SHP77 treated with DMSO at 0.1 percent for 48 hours (cell line): ENCODE measurements at places on chromosomes 12 and 14.

DNA sequence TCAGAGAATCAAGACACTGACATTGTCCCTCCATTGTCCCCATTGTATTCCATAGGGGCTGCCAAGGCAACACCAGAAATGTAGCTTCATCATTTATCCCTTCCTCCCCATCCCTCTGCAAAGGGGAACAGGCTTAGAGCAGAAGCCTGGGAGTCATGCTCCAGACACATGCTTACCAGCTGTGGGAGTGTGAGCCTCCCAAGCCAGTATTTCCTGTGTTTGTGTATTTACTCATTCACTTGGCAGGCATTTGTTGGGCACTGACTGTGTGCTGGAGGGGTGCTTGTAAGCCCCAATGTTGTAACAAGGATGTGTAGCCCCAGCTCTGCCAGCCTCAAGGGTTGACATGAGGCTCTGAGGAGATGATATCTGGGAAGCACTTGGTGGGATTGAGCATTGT, 46.0 kb upstream of the TCL1A start:
- DNase-seq = no peak

DNA sequence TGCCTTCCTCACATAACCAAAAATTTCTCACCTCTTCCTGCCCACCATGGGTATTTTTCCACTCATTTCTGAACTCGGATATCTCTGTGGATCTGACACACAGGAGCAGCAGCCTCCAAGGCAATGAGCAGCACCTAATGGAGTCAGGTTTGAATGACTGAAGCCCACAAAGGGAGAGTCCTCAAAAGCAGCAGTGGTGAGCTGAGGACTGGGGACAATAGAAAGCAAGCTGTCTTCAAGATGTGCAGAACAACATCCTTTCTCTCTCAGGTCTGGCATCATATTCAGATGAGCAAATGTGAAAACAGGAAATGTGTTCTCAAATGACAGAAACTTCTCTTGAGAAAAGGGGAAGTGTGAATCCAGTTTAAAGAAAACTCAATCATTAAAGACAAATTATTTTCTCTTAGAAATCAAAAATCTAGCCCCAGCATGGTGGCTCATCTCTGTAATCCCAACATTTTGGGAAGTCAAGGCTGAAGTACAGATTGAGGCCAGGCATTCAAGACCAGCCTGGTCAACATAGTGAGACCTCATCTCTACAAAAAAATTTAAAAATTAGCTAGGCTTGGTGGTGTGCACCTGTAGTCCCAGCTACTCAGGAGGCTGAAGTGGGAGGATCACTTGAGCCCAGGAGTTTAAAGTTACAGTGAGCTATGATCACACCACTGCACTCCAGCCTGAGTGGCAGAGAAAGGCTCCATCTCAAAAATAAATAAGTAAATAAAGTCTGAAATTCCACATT, 54.2 kb downstream of the C12orf42 start:
- DNase-seq = no peak

DNA sequence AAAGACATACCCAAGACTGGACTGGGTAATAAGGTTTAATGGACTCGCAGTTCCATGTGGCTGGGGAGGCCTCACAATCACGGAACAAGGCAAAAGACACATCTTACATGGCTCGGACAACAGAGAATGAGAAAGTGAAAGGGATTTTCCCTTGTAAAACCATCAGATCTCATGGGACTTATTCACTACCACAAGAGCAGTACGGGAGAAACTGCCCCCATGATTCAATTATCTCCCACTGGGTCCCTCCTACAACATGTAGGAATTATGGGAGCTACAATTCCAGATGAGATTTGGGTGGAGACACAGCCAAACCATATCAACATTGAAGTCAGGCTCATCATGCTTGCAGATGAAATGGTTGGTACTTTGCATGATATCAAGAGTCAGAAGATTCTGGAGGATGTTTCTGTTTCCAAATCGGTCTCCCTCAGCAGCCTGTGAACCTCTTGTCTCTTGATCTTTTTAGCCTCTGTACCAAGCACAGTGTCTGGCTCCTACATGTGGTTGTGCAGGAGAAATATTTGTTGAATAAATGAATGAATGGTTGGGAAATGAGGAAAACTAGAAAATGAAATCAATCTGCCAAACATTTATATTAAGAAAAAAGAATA, 98.6 kb downstream of the VRK1 start:
- DNase-seq = no peak

DNA sequence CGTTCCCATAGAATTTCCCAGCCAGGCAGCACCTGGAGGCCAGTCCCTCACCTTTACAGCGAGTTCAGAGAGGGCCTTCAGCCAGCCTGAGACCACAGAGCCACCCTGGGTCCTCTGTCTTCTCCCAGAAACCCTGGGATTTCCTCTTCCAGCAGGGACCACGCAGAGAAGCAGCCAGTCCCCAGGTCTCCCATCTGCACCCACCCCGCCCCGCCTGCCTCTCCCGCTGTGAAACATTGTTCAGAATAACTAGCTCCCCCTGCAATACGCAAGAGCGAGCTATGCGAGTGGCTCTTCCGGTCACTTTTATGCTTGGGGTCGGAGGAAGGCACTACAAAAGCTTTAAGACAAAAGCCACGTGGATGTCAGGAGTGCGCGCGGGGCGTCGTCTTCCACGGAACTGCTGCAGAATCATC, 77.8 kb downstream of the SERPINA3 start:
- no peak for DNase-seq

DNA sequence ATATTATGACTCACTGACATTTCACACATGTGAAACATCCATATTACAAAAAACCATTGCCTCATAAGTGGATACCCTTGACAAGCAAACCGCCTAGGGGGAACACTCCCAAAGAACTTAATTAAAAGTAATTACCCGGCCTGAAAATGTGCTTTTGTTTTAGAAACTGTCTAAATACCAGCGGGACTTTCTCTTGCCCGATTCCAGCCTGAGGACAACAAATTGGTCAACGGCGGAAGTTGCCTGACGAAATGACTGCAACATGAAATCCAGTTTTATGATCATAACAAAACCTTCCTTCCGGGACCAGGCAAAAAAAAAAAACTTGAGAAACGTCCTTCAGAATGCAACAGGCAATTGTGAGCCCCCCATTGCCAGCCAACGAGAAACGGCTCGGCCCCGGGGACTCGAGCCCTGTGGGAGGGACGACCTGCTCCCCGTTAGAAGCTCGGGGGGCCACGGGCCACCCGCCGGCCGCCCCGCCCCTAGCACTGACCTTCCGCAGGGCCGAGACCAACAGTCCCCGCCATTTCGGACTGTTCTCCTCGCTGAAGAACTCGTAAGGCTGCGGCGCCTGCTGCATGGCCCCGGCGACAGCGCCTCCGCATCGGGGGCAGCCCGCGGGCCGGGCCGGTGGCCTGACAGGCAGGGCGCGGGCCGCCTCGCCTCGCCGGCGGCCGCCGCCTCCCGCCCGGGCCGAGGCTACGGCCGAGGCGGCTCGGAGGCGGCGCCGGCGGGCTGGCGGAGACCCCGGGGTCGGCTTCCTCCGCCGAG, 490 bp downstream of the SOS2 start:
- peak; percentile 29 for DNase-seq

- DNase-seq = no peak
Measured at GRCh38 chr14:48323665-48324064, 648.3 kb upstream of the MDGA2 start.

DNA sequence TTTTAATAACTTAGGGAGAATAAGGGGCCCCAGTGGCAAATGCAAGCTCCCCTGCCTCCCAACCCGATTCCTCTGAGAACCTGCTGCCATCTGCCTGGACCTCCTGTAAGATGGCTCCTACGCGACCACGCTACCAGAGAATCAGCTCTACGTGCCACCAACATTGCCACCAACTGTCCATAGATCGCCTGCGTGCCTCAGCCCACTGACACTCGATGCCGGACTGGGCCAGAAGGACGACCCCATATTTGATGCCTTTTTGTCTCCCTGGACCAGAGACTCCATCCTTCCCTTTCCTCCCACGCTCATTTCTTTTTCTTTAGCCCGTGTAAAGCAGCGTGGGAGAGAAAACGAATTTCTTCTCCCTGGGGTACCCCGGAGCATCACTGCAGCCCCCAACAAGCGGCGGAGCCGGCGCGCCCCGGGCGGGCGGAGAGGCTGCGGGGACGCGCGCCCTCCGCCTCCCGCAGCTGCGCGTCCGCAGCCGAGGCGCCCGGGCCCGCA, 565 bp upstream of the KLHL42 start:
- DNase-seq = peak; percentile 54

DNA sequence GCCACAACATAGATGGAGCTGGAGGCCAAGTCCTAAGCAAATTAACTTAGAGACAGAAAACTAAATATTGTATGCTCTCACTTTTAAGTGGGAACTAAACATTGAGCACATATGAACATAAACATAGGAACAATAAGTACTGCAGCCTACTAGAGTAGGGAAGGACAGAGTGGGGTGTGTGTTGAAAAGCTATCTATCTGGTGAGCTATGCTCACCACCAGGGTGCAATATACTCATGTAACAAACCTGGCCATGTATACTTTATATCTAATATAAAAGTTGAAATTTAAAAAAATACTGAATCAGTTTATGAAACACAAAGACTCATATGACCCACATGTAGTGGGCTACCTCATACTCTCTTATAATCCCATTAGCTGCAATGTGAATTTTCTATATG, 1305.0 kb downstream of the LRFN5 start:
- no peak for DNase-seq

DNA sequence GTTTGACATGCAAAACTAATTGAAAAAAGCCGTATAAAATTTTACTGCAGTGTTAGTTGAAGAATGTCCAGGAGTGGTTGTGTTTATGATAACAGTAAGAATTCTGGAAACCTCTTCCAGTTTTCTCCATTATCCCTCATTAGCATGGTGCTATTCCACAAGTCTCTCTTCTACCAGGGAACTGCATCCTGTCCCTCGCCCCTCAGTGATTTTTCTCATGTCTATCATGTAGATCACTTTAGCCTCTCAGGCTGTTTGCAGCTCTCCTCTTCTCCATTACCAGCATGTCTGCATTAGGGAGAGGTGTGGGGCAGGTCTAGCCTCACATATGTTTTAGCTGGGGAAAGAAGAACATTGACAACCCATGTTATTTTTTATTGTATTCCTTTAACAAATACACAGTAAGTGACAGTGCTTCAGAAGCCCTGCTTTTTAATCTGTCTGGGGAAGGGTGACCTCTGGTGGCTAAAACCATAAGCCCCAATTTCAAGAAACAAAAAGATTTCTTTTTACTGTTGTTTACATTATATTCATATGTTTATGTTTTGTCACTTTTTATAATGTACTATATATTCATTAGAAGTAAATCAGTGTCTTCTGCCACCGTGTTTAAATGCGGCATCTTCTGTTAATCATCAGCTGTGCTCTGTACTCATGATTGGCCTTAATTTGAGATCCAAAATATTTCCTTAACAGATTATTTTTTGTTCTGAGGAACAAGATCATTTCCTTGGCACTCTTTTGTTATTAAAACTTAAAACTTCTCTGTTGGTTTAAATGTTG, 70.7 kb downstream of the RASSF8 start:
- DNase-seq = peak; percentile 42

GRCh38 chr12:8662593-8662992, at the start of gene MFAP5:
Gene MFAP5 (minus strand): TSS chr12:8662826. CDS start chr12:8662104, 722 bp downstream.
- DNase-seq = no peak

- peak; percentile 65 for DNase-seq
Measured at GRCh38 chr12:46370792-46371717, 1.5 kb downstream of the SLC38A2 start.

DNA sequence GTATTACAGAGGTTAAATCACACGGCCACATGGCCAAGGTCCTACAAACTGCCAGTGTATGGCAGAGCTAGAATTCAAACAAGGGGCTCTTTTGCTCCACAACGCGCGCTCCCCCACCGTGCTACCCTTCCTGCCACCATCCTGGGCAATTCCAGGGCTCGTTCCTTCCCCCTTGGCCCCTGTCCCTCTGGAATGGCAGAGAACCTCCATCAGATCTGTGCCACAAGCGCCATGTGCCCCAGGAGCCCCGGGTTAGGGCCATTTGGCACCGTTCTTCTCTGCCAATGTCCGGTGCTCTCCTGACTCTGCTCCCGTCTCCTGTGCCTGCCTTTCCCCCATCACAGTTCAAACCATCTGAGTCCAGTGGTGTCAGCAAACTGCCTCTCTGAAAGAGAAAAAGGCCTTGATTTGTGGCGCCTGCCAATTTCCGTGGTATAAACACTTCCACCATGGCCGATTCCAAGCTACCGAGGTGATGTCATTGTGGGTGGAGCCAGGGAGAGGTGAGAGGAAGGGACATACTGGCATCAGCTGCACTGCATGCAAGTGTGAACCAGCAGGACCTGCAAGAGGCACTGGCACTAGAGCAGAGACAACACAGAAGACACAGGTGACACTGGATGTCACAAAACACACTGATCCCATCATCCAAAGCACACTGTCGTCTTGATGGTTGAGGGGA, 163.1 kb downstream of the CALM1 start:
- DNase-seq = no peak

DNA sequence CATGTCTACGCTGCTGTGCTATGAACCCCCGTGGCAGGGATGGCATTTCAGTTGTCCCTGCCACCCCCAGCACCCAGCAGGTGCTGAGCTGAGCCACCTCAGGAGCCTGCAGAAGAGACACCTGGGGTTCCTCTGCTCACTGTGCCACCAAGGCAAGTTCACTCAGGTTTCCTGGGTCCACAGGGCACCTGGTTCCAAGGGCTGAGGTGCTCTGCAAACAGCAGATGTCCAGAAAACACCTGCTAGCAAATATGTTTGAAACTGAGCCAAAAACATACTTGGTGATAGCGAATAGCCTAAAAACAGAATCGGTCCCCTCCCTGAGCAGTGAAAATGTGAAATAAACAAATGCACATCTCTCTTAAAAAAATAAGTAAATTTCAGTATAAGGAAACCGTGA, 35.6 kb upstream of the GPR68 start:
- no peak for DNase-seq

DNA sequence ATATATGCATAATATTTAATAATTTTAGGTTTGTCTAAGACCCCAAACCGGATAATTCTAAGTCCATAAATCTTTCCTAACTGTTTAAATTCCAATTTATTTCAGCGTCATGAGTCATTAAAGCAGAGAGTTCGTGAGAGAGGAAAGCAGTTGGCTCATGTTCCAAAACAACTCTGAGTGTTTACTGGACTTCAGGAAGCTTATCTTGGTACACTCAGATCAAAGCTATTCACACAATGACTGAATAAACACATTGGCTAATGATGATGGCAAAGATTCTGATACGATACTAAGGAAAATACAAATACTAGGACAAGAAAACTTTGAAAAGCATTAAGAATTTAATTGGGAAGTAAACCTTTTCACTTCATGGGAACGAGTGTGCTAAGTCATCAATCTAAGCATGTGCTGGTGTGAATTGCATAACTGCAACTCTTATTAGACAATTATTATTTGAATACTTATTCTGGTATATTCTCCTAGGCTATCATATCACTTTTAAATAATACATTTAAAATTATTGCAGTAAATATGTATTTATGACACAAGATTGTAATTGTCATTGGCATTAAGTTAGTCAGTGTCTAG, 34.8 kb upstream of the CLEC14A start:
- no peak for DNase-seq

- no peak for DNase-seq
Measured at GRCh38 chr12:45409966-45410365, 194.1 kb downstream of the ANO6 start.

DNA sequence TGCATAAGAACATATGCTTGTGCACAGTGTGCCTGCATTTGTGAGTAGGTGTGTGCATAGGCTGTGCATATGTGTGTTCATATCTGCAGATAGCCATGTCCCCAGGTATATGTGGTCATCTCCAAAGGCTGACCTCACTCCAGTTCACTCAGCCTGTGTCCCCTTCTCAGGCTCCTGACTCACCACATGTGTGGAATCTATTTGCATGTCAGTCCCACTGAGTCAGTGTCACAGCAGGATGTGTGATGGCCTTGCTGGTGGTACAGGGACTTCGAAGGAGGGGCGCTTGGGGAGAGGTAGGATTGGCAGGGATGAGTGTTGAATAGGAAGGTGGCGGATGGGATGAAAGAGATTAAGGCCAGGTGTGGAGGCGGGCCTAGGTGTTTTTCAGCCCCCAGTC, 35.5 kb downstream of the KRT80 start:
- no peak for DNase-seq
